MG63 (cell line): ENCODE measurements at places on chromosomes 1 and 21. TPM values are rescaled to one million over a fixed set of nuclear protein-coding genes. Genes with fewer than 3 reads are reported as not detected.

GRCh38 chr1:106619827-106620134 is 436.7 kb upstream of the PRMT6 start:
- no peak for DNase-seq

CELF3 gene
- total RNA-seq: not detected in 2 replicates

DNA sequence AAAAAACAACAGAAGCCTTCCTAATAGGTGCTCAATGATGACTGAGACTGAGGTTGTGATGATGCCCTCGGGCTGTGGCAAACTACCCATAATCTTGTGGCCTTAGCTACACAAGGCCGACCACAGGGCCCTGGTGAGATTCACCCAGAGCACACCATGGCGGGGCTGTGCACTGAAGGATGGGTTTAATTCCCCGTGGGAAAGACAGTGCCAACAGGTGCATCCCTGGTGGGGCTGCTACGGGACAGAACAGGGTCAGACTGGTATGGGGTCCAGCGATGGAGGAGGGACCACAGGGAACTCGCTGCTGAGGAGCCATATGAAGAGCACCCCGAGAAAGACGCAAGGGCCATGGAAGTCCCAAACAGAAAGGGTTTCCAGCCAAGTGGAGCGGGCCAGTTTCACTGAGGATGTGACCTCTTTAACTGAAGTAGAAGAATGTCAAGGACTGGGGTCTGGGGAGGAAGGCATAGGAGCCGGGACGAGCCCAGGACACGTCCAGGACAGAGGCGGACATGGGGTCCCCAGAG is 21.3 kb downstream of the PRDM15 start:
- no peak for DNase-seq

GRCh38 chr1:115671176-115671934 is 29.6 kb downstream of the VANGL1 start:
- no peak for DNase-seq

UBL4B gene
- not detected in 2 replicates for total RNA-seq

DNA sequence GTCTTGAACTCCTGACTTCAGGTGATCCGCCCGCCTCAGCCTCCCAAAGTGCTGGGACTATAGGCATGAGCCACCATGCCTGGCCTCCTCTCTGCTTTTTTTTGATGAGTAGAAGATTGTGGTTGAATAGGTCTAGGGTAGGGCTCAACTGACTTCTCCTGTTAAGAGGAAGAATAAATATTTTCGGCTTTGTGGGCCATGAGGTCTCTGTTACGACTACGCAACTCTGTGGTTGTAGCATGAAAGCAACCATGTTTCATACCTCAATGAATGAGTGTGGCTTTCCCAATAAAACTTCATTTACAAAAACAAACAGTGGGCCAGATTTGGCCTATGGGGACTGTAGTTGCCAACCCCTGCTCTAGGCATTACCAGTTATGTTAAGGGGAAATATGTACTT is 67.8 kb downstream of the NID1 start:
- no peak for DNase-seq

DNA sequence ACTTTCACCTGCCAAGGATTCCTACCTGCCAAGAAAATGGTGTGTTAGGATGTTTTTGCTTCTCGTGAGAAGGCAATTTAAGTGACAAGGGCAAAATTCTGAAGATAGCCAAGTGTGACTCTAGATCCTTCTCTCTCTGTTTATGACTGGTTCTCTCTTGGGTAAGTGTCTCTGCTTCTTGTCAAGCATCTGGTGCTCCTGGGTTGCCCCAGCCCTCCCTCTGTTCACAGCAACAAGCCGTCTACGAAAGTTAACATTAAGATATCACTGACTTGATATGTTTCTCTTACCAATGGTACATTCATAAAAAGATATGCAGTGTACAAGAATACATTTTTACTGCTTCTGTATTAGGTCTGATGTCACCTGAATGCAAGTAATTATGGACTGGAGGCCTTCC is 55.4 kb downstream of the PROX1 start:
- DNase-seq: no peak

PLOD1 gene
- 124 and 169 TPM in 2 replicates for total RNA-seq

GRCh38 chr1:112458756-112459155 is 50.0 kb upstream of the WNT2B start:
- no peak for DNase-seq

GRCh38 chr1:214525535-214526019 is 25.8 kb downstream of the PTPN14 start:
- DNase-seq: no peak

TSPAN2 gene
- 0.17 and 1.0 TPM in 2 replicates for total RNA-seq

EPS15 gene
- 9.3 and 11.4 TPM in 2 replicates for total RNA-seq

CELSR2 gene
- total RNA-seq: 0.76 and 1.2 TPM in 2 replicates

DNA sequence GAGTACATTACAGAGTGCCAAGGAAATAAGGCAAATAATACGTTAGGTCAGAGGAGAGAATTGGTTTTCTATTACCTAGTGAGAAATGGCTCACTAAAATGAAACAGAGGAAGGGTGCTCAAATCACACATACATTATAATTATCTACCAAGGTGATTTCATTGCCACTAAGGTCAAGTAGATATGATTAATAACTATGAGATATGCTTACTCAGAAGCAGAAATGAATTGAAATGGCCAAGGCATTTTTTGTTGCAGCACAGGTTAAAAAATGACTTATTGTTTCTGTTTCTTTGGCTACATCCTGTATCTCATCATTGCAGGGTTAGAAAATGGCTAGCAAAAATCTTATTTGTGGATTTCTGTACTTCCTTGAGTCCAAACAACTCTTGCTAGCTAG is 154.5 kb upstream of the GORAB start:
- DNase-seq: no peak

DNA sequence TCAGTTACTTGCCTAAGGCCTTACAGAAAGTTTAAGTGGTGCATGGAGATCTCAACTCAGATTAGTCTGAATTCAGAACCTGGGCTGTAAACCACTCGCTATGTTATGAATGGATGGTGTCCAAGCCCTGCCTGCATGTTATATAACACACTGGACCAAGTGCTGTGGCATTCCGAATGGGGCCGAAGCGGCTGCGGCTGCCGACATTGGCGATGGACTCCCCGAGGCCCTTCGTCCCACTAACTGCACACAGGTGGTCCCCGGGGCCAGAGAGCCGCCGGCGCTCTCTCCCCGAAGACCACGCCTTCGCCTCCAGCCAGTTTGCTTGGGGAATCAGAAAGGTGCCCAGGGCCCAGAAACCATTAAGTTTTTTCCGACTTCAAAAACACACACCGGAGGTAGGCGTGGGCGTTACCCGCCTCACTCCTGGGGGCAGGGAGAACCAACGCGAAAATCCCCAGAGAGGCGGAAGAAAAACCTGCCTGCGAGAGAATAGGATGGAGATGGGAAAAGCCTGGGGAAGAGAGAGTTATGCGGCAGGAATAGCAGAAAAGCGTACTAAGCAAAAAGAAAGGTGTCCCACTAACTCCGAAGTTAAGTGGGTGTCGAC is 579 bp upstream of the TENT5C start:
- DNase-seq: no peak

CD48 gene
- not detected in 2 replicates for total RNA-seq

DNA sequence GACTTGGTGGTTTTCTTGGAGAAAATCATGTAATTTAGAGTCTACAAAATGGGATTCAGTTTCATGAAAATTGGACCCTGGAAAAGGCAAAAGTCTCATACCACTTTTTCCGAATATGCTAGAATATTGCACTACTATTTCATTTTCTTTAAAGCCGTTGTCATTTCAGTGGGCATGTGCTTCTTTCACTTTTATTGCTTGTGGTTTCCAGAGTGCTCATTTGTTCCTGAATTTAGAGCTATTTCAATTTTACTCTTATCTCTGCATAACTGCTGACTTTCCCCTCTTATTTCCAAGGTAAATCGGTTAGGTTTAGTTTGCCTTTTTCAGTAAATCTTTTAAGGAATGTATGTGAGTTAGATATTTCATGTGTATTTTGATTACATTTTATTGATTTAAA is 11.6 kb downstream of the HHAT start:
- DNase-seq: no peak

DNA sequence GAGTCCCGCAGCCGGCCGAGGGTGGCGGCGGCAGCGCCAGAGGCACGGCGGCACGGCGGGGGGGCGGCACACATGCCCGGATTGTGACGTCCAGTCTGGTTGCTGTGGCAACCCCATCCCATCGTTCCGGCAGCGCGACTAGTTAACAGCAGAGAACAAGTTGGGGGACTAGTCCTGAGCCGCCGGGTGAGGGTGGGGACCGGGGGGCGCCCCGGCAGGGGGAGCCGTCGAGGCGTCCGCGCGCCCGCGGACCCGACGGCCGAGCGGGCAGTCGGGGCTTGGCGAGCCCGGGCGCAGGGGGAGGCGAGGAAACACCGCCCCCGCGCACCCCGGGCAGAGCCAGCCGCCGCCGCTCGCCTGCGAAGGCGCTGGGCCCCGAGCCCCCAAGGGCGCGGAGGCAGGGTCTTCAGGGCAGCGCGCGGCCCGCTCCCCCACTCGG is at the start of gene CHD5:
Gene CHD5, minus strand, starts transcription at position 54 of the 439 bp plus-strand sequence. CDS start 298 bp downstream, outside the sequence.
- DNase-seq: peak; percentile 55

GRCh38 chr1:169872906-169873305 is 20.8 kb downstream of the SCYL3 start:
- no peak for DNase-seq

GRCh38 chr21:15373941-15374340 is 309.1 kb upstream of the NRIP1 start:
- DNase-seq: no peak

GRCh38 chr1:23897083-23897482 is 16.1 kb downstream of the CNR2 start:
- DNase-seq: no peak

DNA sequence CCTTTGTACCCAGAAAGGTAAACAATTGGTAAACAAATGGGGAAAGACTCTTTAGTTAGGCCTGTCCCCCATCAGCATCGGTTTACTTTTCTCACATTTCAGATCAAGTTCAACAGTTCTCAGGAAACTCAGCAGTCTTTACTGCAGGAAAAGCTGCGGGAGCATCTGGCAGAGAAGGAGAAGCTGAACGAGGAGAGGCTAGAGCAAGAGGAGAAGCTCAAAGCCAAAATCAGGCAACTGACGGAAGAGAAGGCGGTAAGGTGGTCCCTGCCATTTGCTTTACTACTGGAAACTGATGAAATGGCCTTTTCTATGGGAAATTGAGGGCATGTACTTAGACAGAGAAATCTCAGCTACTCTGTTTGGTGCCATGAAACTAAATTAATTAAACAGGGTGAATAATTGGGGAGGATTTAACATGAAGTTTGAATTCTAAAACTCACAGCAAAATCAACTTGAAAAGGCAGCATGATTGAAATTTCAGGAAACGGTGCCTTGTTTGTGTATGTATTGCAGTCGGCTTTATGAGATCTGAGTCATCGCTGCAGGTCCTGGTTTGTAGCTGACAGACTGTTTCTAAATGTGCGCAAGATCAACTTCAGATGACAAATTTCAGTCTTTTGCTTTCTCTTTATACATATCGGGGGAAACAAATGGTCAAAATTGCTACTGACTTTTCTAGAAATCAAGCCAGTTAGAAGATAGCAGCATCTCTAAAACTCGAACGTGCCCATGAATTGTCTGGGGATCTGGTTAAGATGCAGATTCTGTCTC is 67.9 kb upstream of the EFHD2 start:
- peak; percentile 39 for DNase-seq

TBX15 gene
- total RNA-seq: 6.5 and 9.7 TPM in 2 replicates

DNA sequence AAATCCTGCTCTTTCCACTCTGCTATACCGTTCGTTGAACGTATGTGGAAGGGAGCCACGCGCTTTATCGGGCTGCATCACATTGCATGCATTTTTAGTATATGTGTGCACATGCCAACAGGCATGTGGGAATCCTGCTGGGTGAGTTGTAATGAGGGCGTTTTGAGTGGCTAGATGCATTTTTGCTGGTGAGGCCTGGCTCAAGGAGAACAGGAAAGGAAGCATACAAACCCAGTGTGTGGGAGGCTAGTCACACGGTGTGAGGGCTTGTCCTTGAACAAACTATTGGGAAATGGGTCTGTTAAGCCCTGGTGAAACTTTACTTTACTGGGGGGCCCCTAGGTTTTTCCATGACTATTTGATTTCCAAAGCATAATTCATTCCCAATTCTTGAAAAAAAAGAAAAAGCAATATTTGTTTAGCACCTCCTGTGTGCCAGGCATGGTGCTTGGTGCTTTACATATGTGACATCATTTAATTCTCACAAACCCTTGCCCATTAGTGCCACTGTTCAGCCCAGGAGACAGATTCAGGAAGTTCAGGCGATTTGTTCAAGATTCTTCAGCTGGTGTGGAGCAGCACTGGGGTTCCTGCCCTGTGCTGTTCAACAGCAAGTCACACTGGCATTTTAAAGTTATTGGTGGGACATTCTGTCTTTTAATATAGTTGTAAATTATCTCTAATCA is 25.6 kb upstream of the JUN start:
- no peak for DNase-seq
